ENCODE measurements at places on chromosomes 2 and 18.

DNA sequence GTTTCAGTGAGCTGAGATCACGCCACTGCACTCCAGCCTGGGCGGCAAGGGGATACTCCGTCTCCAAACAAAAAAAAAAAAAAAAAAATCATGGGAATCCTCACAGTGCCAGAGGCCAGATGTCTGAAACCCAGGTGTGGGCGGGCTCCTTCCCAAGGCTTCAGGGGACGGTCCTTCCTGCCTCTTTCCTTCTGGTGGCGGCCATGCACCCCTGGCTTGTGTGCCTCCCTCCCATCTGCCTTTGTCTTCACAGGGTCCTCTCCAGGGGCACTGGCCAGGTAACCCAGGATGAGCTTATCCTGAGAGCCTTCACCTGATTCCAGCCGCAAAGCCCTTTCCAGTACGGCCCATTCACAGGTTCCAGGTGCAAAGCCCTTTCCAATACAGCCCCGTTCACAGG lies 40.9 kb upstream of the GPC1 start:
- DNase-seq: no peak

DNA sequence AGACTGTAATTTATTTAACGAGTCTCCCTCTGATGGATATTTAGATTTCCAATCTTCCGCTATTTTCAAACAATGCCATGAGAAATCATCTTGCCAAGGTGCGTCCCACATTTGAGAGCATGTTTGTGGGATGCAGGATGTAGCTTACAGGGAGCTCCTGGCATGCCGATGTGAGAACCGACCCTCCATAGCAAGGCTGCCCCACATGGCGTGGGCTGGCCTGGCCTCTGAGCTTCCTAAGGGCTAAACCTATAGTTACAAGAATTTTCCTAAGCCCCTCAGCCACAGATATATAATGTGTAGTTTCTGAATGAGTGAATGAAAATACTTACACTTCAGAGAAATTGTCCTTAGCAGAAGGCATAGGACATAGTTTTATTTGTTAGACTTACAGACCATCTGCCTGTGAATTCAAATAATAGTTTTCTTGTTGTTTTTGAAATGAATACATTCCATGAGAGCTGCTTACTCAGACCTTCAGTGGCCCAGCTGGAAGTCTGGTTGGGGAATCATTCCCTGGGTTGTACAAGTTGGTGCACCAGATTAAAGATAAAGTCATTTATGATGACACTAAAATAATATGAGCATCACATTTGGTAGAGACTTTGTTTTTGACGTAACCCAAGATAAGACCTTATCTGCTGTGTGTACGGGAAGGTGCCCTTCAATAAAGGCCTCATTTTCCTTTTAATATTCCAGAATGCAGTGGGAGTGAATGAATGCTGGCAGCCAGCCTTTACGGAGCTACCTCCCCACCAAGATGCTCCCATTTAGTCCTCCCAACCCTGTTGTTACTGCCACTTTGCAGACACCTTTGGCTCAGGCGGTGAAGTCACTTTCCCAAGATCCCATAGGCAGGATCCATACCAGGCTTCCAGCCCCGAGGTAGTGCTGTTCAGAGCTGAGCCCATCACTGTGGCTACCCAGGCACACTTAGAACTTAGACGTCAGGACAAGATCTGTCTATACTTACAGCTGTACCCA lies 107.1 kb downstream of the GLI2 start:
- DNase-seq: no peak

GRCh38 chr2:126536605-126537200 lies 119.3 kb upstream of the GYPC start:
- no peak for DNase-seq

DNA sequence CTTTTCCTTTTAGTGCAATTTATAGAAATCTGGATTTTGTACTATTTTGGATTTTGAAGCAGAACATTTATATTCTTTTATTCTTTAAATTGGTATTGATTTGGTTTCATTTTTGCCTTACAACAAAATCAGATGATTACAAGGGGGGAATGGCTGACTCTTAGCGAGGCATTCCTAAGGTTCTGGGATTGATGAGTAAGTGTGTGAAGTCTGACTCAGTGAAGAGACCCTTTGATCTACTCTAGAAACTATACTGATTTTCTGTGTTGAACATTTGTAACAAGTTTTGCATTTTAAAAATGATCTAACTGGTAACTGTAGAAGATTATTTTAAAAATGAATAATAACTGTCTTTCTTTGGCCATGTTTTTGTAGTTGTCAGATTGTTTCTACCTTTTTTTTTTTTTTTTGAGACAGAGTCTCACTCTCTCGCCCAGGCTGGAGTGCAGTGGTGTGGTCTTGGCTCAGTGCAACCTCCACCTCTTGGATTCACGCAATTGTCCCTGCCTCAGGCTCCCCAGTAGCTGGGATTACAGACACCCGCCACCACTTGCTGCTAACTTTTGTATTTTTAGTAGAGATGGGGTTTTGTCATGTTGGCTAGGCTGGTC lies 48.7 kb downstream of the TTC39C start:
- no peak for DNase-seq

DNA sequence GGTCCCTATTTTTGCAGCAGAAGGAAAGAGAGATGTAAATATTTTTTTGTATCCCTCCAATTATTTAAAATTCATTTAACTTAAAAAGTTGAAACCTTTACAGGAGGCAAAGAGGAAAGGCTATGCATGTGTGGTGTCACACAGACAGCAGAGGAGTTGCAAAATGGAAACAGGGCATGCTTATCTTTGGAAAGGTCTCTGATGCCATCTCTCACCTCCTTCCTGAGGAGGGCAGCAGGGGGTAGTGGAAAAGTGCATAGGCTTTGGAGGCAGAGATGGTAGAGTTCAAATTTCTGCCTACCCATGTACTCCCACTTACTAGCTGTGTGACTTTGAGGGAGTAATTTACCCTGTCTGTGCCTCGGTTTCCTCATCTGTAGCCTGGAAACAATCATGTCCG lies 99.6 kb upstream of the MCFD2 start:
- no peak for DNase-seq

DNA sequence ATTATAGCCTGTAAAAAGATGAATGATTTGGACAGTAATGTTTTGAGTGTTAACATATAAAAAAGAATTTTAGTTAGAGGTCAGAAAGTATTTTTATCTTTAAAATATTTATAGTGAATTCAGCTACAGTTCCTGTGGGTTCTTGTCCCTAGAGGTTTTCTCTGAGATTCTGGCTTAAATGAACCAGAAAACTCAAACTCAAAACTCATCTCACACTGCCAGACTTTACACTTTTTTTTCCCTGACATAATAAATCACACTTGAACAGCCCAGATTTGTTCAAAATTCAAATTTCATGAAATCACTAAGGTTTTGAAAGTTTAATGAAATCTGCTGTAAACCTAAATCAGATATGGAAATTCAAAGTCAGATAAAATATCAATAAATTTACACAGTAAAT lies 92.3 kb downstream of the KCNH7 start:
- no peak for DNase-seq

DNA sequence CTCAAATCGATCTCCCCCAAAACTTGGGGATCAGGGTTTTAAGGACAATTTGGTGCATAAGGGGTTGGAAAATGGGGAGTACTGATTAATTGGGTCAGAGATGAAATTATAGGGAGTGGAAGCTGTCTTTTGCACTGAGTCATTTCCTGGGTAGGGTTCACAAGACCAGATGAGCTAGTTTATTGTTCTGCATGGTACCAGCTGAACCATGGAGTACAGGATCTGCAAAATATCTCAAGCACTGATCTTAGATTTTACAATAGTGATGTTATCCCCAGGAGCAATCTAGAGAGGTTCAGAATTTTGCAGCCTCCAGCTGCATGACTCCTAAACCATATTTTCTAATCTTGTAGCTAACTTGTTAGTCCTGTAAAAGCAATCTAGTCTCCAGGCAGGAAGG lies 73.1 kb downstream of the CPO start:
- DNase-seq: no peak

GRCh38 chr18:47772374-47773248 lies 157.8 kb downstream of the SMAD2 start:
- peak; percentile 63 for DNase-seq

All from activated naive CD4-positive, alpha-beta T cell treated with anti-CD3 and anti-CD28 coated beads, Interleukin-2, amount 10 ng/mL, durations not matched to agents 7 days and 5 days (primary cell).